Caco-2 (cell line): ENCODE measurements at places on chromosomes 4 and X. TPM values are rescaled to one million over a fixed set of nuclear protein-coding genes. Genes with fewer than 3 reads are reported as not detected.
A peak's percentile ranks its signal among the peaks of the same experiment; 100 is the strongest.

Gene IRF2
- 9.2 and 11.5 TPM in 2 replicates for total RNA-seq

Gene GPRASP1
- 1.2 and 2.4 TPM in 2 replicates for total RNA-seq

Gene RBMX2
- 21.3 and 22.6 TPM in 2 replicates for total RNA-seq

Gene LRCH2
- total RNA-seq = 0.18 and 0.19 TPM in 2 replicates

Gene AFF1
- 45.2 and 48.3 TPM in 2 replicates for total RNA-seq

GRCh38 chrX:44042751-44043150 lies 69.6 kb upstream of the NDP start:
- H3K27me3 ChIP-seq = no peaks in the 10 kb centered on the region
- no peak overlapping the region for H3K4me3 ChIP-seq
- DNase-seq = no peak
- H3K4me1 ChIP-seq = no peaks in the 10 kb centered on the region

GRCh38 chr4:171561419-171561818 lies 251.8 kb upstream of the GALNTL6 start:
- H3K27me3 ChIP-seq = no peaks in the 10 kb centered on the region
- H3K4me3 ChIP-seq = no peak overlapping the region
- H3K36me3 ChIP-seq = no peaks in the 10 kb centered on the region
- no peaks in the 10 kb centered on the region for H3K4me1 ChIP-seq
- DNase-seq = no peak

- H3K4me3 ChIP-seq = no peak overlapping the region
- H3K27me3 ChIP-seq = no peaks in the 10 kb centered on the region
- no peak overlapping the region for H3K27ac ChIP-seq
- no peaks in the 10 kb centered on the region for H3K4me1 ChIP-seq
- H3K36me3 ChIP-seq = no peaks in the 10 kb centered on the region
- DNase-seq = no peak
Measured at GRCh38 chr4:33062155-33062806, 2342.1 kb downstream of the PCDH7 start.

DNA sequence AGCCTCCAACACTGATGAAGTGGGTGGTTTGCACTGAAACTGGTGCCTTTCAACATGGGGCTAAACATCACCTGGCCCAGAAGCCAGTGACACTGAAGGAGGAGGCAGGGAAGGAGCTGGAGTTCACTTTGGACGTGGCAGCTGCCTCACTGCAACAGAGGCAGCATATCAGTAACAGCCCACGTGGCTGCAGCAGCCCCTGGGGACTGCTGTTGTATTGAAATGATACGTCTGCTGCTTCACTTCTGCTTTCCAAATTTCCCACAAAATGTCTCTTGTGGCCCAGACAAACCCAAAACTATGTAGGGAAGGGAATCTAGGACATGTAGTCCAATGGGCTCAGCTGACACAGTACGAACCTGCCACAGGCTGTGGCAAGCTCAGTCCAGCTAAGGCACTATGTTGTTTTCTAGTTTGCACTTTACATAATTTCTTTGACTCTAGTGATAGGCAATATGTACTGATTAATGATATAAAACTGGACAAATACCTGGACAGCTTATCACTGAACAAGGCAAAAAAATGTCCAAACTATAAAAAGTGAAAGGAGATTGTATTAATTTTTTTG lies 84.7 kb upstream of the RAPGEF2 start:
- no peaks in the 10 kb centered on the region for H3K4me1 ChIP-seq
- no peak overlapping the region for H3K4me3 ChIP-seq
- H3K27me3 ChIP-seq = no peaks in the 10 kb centered on the region
- DNase-seq = no peak

DNA sequence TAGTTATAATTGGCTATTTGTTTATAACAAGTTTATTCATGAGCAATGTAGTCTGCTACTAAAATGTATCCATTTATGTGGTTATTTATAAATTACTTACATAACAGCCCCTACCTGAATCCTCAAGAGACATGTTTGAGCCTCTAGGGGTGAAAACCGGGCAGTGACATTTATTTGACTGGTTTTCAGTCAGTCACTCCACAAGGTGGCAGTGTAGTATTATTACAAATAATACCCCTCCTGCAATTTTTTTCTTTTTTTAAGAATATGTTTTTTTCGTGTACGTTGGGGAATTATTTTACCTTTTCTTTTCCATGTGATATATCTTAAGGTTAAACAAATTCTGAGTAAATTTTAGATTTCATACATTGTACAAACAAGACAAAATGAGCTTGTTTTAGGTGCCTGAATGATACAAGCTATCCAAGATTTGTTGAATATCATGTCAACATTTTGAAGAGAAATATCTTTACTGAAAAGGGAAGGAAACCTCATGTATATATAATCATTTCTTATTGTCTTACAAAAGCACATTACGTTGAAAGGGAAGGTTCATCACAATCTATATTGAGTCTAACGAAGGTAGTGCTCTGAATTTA lies 598.7 kb upstream of the TECRL start:
- H3K27me3 ChIP-seq = no peaks in the 10 kb centered on the region
- H3K36me3 ChIP-seq = no peaks in the 10 kb centered on the region
- DNase-seq = peak; percentile 37
- H3K4me3 ChIP-seq = no peak overlapping the region
- no peak overlapping the region for H3K27ac ChIP-seq
- H3K4me1 ChIP-seq = no peaks in the 10 kb centered on the region

GRCh38 chr4:158169506-158169905 lies 3.3 kb downstream of the GASK1B start:
- H3K27me3 ChIP-seq = no peaks in the 10 kb centered on the region
- peak overlapping the region; percentile 49 for H3K4me3 ChIP-seq
- DNase-seq = no peak

DNA sequence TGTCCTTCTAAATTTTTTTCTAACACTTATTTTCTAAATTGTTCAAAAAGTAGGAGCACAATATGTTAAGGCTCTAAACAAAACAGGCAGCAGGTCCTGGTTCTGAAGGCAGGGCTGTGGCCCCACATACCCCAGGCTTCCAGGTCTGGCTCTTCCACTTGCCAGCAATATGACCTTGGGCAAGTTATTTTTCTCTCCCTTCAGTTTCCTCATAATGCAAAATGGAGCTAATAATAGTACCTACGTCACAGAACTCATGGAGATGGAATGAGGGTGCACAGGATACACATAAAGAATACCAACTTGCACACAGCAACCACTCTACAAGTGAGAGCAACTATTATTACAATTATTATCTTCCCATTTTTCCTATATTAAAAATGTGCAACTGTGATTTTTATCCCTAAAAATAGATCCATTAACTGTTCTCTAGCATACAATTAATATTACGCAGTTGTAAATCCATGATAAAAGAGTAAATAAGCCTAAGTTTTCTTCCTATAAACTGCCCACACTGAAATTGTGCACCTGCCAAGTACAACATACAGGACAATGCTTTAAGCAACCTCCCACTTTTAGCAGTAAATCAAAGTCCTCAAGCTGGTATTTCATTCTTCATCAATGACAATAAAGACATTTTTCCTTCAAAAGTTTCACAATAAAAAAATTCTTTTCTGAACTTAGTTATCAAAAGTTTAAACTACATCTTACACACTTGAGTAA lies 27.0 kb downstream of the OTUD4 start:
- no peak overlapping the region for H3K4me3 ChIP-seq
- H3K36me3 ChIP-seq = no peaks in the 10 kb centered on the region
- DNase-seq = no peak
- H3K27me3 ChIP-seq = no peaks in the 10 kb centered on the region

GRCh38 chr4:152936446-152937335 lies 568 bp downstream of the FHDC1 start:
- DNase-seq = peak; percentile 39
- no peaks in the 10 kb centered on the region for H3K4me1 ChIP-seq
- H3K27ac ChIP-seq = no peak overlapping the region
- peak overlapping the region; percentile 60 for H3K4me3 ChIP-seq

GRCh38 chr4:6391186-6391851 lies 81.1 kb downstream of the PPP2R2C start:
- DNase-seq = no peak
- no peaks in the 10 kb centered on the region for H3K36me3 ChIP-seq
- no peaks in the 10 kb centered on the region; the same call in 1 of the 2 replicates for H3K27me3 ChIP-seq
- no peak overlapping the region for H3K27ac ChIP-seq

DNA sequence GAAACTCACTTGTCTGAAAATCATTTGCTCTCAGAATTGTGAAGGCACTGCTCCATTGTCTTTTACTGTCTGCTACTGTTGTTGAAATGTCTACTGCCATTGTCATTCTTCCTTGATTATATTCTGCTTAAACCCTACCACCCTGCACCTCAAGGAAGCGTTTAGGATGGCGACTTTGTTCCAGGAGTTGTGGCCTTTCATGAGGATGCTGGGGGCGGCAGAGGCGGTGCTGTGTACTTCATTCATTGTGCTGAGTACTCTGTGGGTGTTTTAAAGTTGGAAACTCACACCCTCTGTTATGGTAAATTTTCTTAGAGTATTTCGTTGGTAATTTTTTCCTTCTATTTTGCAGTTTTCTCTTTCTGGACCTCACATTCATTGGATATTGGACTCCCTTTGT lies 258.9 kb downstream of the TENM3 start:
- no peak overlapping the region for H3K4me3 ChIP-seq
- DNase-seq = no peak
- H3K36me3 ChIP-seq = no peaks in the 10 kb centered on the region
- no peak overlapping the region for H3K27ac ChIP-seq

- no peak overlapping the region for H3K4me3 ChIP-seq
- H3K27me3 ChIP-seq = no peaks in the 10 kb centered on the region
- no peak overlapping the region for H3K27ac ChIP-seq
- DNase-seq = no peak
- no peaks in the 10 kb centered on the region for H3K4me1 ChIP-seq
Measured at GRCh38 chr4:141913928-141914327, 277.5 kb downstream of the IL15 start.

DNA sequence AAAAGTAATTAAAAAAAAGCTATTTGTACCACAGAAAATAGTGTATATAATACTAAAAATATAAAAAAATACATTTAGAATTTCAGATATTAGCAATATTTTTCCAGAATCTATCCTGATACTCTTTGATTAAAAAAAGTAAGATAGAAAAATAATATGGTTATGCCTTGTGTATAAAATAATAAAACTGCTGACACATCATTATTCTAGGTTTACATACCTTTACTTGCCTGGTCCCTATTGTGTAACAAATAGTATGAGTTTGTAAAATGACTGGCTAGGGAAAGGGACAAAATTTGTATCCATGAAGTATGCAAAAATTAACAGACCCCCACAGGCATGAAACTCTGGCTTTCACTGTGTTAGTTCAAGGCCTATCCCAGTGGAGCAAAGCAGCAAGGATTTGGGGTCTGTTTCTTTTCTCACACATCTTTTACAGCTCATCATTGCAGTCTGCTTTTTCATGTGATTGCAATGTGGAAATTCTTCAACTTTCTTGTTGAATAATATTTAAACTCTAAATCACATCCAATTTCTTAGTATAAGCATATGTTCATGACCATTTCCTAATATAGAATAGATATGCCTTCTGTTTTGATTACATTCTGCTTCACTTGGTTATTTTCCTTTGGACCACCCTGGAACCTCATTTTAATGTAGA lies 136.7 kb upstream of the PCDH18 start:
- no peak for DNase-seq
- H3K27ac ChIP-seq = no peak overlapping the region
- H3K36me3 ChIP-seq = no peaks in the 10 kb centered on the region
- no peaks in the 10 kb centered on the region for H3K27me3 ChIP-seq

GRCh38 chrX:146456058-146456457 lies 353.5 kb upstream of the CXorf51B start:
- no peaks in the 10 kb centered on the region for H3K27me3 ChIP-seq
- no peaks in the 10 kb centered on the region for H3K4me1 ChIP-seq
- no peak overlapping the region for H3K4me3 ChIP-seq
- H3K36me3 ChIP-seq = no peaks in the 10 kb centered on the region
- no peak overlapping the region for H3K27ac ChIP-seq

DNA sequence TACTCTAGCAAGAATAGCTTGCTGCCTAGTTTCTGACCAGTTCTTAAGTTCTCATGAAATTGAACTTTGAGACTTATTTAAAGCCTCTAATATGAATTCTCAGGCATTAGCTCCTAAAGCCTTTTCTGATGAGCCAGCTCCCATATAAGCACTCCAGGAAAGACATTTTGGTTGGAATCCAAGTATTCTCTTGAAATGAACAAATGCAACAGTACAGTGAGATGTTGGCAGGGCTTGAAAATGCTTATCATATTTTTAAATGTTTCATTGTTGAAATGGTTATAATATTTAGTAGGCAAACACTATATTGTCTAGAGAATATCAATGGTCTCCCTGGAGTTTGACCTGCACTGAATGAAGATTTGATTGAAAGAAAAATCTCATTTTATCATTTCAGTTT lies 240.3 kb downstream of the ANK2 start:
- no peaks in the 10 kb centered on the region for H3K4me1 ChIP-seq
- H3K4me3 ChIP-seq = no peak overlapping the region
- H3K27ac ChIP-seq = no peak overlapping the region
- no peaks in the 10 kb centered on the region for H3K36me3 ChIP-seq
- no peak for DNase-seq

DNA sequence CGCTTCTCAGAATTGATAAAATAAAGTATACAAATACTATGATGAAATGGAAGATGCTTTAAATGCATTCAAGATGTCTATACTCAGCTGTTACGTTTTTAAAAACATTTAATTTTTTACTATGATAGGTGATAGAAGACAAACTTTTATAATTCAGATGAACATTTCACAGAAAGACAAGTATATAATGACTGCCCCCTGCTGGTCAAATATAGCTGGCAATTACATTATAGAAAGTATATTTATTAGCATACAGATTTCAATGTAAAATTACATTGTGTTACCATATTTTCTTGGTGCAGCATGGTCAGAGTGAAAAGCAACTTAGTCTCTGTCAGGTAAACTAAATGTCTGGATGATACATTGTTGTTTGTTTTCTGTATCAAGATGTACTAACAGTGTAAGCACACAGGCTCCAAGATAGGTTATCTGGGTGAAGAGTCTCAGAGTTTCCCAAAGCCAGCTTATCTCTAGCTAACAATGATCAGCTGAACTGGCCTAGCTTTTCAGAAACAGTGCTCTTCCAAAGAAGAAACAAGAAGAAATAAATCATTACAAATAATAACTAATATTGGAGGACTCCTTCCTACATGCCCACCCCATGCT lies 54.1 kb downstream of the SRPX start:
- H3K4me3 ChIP-seq = no peak overlapping the region
- DNase-seq = no peak
- H3K4me1 ChIP-seq = peaks cover 8% of the 10 kb centered on the region; the same call in 1 of the 2 replicates
- no peaks in the 10 kb centered on the region for H3K27me3 ChIP-seq
- no peak overlapping the region for H3K27ac ChIP-seq

GRCh38 chrX:136219893-136220292 lies 31.3 kb downstream of the MAP7D3 start:
- DNase-seq = no peak
- H3K27ac ChIP-seq = no peak overlapping the region
- peaks cover 7% of the 10 kb centered on the region for H3K4me1 ChIP-seq
- no peaks in the 10 kb centered on the region for H3K36me3 ChIP-seq
- no peak overlapping the region for H3K4me3 ChIP-seq
- no peaks in the 10 kb centered on the region for H3K27me3 ChIP-seq

- peaks cover 14% of the 10 kb centered on the region for H3K4me1 ChIP-seq
- peak overlapping the region; percentile 46 for H3K4me3 ChIP-seq
- H3K27me3 ChIP-seq = no peaks in the 10 kb centered on the region
- H3K36me3 ChIP-seq = no peaks in the 10 kb centered on the region
Measured at GRCh38 chrX:153723351-153724251, 586 bp downstream of the BCAP31 start.
